Stimulated activated effector memory CD8-positive, alpha-beta T cell treated with anti-CD3 and anti-CD28 coated beads, Interleukin-12 subunit alpha, Interleukin-12 subunit beta, amount 100 ng/mL, for 72 hours (primary cell): ENCODE measurements at places on chromosomes 4 and X.
A peak's percentile ranks its signal among the peaks of the same experiment; 100 is the strongest.

DNA sequence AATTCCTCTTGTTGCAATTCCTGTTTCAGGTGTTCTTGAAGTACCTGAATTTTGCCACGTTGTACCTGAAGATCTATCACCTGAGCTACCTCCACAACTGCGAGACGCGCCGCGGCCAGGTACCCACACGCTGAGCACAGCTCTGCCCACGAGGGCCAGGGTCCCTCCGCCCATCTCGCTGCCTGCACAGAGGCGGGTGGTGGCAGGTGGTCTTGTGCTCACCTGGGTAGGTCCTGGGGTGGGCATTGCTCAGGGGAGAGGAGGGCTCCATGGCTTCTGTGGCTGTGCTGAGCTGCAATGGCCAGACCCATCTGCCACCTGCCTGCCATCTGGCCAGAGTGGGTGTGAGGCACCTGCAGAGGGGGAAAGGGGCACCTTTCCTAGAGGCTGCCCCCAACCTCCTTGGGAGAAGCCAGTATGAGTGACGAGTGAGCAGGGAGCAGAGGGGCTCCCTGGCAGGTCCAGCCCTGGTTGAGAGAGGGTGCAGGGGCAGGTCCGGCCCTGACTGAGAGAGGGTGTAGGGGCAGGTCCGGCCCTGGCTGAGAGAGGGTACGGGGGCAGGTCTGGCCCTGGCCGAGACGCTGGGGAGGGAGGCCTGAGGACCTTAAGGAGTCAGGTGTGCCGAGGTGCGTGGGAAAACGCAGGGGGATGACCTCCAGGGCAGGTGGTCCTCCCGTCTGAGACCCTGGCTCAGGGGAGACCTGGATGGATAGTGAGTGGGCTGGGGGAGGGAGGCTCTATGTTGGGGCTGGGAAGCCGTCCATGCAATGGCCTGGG lies 10.7 kb downstream of the PDE6B start:
- no peak for DNase-seq

DNA sequence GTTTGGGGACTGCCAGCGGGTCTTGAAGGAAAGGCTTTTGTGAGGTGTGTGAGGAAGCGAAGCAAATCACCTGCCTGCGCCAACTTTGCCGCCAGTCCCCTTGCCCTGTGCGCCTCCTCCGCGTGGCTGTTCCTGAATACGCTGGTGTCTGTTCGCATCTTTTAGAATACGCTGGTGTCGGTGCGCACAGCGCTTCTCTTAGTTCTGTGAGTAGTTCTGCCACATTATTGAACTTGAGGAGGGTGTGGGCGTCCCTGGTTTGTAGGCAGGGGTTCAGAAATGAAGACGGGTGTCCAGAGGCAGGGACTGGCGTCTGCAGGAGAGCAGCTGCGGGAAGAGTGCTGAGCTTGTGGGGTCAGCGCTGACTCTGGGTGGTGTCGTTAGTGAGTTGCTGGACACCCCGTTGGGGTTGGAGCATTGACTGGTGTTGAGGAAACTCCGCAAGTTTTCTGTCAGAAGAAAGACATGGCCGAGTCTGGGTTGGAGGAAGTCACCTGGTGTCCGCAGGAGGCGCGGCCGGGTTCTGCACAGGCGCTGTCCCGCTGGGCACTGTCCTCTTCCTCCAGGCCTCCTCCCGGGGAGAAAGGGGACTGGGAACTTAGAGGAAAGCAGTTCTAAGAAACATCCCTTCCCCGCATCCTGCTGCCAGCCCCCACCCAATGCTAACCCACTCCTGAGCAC lies 930 bp downstream of the ZNF718 start:
- DNase-seq, result no peak

DNA sequence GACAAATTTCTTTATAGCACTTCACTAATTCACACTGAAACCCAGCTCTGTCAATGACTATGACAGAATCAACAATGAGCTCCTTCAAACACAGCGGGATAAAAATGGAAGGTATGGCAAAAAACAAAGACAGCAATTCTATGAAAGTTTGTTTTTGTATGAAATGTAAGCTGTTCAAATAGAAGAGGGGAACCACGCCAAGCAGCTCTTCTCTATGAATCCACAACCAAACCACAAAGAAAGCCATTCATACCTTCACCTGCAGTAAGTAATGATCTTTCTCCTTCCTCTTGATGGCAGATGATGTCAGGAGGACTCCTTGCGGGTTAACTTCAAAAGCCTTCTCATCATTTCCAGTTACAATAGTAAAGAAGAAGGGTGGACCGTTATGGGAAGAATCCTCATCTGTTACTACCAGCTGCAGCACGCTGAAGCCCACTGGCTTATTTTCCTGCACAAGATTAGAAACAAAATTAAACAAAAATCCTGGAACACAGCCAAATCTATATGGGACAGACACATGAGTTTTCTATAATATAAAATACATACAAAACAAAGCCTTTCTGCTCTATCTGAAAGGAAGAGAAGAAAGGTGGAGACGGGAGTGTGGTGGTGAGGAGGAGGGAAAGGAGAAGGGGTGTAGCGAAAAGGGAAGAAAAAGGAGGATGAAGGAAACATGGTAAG lies 48.9 kb upstream of the MTNR1A start:
- DNase-seq, result no peak

GRCh38 chrX:56978172-56978571 lies 17.2 kb downstream of the SPIN3 start:
- no peak for DNase-seq

DNA sequence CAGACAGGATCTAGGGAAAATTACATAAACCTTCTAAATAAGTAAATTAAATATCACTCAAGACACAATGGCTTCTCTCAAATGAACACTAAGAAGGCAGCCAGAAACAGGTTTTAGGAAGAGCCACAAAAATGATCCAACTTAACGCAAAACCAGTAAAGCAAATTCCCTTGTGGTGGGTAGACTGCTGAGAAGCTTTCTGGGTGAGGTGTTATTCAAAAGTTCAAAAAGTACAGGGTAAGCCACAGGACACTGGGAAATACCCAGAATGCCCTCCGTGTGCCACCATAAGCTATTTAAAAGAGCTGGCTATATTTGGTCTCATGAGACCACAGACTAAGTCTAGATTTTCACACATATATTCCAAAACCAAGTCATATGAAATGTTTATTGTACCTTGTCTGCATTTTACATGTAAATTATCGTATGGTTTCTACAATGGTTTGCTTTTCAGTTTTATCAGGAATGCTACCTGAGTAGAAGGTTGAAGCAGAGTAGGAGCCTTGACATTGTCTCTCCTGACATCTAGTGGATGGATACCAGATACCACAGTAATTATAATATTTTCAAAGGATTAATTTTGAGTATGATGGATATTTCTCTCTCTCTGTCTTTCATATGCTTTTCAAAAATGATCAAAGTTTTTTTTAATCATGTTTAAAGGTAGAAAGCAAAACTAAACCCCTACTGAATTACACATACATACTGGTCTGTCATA lies 109.3 kb upstream of the KLHL13 start:
- no peak for DNase-seq

DNA sequence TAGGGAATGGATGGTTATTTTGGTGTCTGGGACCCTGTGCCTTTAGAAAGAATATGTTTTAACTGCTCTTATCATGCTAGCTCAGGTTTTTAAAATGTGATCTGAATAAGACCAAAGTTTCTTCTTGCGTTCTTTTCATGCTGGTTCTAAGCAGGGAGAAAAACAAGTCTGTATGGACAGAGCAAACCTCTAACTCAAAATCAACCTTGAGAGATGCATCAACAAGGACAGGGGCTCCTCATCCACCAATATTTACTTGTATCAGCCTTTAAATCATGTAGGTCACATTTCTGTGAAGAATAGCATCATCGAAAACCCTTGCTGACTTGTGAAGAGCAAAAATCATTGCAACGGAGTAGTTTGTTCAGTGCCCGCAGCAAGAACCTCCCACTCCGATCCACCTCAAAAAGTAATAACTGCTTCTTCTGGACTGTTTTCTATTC lies 1.2 kb downstream of the ATP10D start:
- DNase-seq, result no peak

- no peak for DNase-seq
These were observed 77.2 kb upstream of the ADRA2C start for GRCh38 chr4:3689006-3689405.

GRCh38 chr4:176645246-176645960 lies 147.3 kb downstream of the VEGFC start:
- no peak for DNase-seq

GRCh38 chrX:130916636-130917422 lies 13.8 kb upstream of the ENOX2 start:
- no peak for DNase-seq

GRCh38 chr4:153293742-153294057 lies 50.8 kb upstream of the MND1 start:
- no peak for DNase-seq

GRCh38 chrX:21770631-21771321 lies 12.9 kb upstream of the SMPX start:
- DNase-seq, result no peak

GRCh38 chrX:68454476-68455150 lies 21.3 kb upstream of the OPHN1 start:
- no peak for DNase-seq

GRCh38 chr4:56261027-56261426 lies 126.3 kb downstream of the AASDH start:
- DNase-seq, result peak; percentile 19

GRCh38 chr4:79651456-79651855 lies 243.4 kb upstream of the GK2 start:
- DNase-seq, result no peak
